ENCODE measurements at places on chromosomes 3 and 15.

GRCh38 chr15:23566071-23566554 lies 639 bp downstream of the MKRN3 start:
- peak; percentile 96 for DNase-seq

GRCh38 chr3:37028329-37028728 lies 35.0 kb downstream of the MLH1 start:
- no peak for DNase-seq

- DNase-seq = no peak
Observed at GRCh38 chr15:77219841-77220240, 148.9 kb upstream of the TSPAN3 start.

GRCh38 chr3:32870373-32871095 lies 52.7 kb downstream of the TRIM71 start:
- no peak for DNase-seq

GRCh38 chr15:74403588-74403919 lies 30.2 kb downstream of the SEMA7A start:
- no peak for DNase-seq

DNA sequence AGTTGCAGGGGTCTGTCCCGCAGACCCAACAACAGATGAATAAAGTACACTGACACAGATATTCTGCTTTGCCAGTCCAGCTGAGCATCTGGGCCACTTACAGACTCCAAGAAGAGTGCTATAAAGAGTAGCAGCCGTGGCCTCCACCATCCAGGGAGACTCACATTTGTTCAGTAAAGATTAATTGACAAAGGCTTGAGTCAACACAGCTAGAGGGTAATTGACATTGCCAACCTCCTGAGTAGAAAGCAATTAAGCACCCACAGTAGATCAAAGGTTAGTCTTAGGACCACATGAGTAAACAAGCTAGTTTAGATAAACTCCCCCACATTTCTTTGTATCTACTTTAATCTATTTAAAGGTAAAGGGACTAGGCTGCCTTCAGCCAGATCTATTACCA lies 16.3 kb upstream of the CRTC3 start:
- no peak for DNase-seq

GRCh38 chr3:16647668-16648067 lies 42.4 kb upstream of the DAZL start:
- no peak for DNase-seq

- DNase-seq = no peak
Observed at GRCh38 chr3:122365073-122365472, 18.0 kb downstream of the MIX23 start.

DNA sequence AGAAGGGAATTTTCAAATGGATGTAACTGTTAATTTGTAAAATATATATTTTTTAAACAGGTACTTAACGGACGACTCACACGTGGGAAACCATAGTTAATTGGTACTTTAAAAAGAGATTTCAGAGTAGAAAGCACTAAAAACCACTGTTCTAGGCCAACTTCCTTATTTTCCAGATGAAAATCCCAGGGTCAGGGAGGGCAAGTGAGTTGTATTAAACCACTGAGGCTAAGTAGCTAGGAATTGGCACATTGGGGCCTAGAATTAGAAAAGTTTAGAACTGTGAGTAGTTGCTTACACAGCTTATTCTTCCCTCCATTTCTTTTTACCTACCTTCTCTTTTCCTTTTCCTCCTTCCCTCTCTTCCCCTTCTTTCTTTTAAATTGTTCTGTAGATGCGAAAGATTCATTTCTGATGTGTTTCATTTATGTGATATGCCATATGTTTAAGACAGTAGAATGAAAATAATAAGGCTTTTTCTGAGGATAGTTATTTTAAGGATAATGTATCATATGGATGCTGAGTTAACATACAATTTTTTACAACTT lies 4.1 kb upstream of the UTS2B start:
- no peak for DNase-seq

GRCh38 chr3:72126441-72127223 lies 341.7 kb upstream of the PROK2 start:
- DNase-seq = no peak

DNA sequence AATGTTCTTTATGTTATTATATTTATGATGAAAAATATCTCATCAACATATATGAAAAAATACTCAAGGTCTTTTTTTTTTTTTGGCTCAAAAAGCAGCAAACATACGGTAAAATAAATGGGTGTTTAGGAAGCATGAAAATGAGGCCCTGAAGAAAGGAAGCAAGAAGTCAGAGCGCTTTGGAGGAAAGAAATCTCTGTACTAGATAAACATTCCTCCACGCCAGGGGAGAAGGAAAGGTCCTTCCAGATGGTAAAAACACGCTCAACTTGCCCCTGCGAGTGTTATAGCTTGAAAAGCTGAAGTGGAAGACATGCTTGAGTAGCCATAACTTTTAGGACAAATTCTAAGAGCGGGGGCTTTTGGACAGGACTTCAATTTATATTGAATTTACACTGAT lies 52.9 kb downstream of the FEM1B start:
- DNase-seq = no peak

DNA sequence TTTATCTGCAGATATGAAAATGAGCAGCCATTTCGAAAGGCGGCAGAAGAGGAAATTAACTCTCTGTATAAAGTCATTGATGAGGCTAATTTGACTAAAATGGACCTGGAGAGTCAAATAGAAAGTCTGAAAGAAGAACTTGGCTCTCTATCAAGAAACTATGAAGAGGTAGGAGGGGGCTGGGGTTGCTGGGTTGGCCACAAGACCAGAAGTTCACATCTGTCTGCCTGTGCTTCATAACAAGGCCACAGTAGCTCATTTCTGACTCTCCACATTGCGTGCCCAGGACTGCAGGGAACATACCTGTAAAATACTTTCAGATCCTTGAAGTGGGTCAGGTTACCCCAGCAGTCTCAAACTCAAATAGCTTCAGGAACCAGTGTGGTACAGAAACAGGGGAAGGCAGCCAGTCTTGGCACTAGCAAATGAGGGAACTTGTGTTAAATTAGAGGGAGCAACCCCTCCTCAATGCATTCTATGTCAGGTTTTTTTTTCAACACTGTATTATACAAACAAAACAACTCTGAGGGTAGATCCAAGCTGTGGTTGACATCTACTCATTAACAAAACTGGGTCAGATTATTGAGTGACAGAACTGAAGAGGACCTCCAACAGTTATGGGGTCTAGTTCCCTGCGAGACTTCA lies 48.7 kb downstream of the BFSP2 start:
- no peak for DNase-seq

DNA sequence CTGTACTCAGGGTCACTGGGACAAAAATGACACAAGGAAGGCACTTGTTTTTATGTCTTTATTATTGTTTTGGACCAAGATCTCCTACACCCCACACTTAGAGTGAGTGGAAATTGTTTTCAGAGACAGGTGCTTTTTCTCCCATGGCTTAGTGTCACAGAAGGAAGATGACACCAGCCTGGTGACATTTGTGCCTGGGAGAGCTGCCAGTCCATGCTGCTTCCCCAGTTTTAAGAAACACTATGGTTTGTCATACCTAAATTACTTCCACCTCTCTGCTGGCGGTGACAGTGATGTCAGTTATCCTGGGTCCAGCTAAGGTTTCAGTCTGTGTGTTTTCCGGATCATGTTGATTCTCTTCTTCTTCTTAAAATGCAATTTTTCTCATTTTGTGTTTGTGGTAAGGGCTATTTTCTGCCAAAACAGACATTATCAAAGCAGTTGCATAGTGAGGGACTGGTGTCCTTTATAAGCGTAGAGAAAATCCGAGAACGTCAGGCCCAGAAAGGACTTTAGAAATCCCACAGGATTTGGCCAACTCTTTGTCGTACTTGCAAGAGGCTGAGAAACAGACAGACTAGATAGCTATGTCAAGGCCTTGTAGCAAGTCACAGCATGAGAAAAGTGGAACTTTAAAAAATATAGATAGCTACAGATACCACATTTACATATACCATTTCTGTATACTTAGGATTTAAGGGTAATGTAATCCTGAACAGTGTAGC lies 149.5 kb downstream of the TP63 start:
- no peak for DNase-seq

DNA sequence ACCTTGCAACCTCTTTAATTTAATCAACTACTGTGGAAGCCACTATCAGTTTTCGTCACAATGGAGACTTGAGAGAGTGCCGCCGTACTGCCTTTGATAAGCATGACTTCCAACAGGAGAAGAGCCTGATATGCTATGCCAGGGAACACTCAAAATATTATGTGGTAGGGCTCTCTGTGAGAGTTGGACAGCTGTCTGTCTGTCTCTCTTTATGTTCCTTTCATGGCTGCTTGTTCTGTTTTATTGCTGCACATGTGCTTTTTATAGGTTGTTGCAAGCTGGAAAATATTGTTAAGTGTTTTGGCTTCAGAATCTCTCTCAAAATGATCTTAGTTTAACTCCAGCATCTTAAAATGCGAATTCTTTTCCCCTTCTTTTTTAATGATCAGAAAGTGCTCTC lies 249.4 kb upstream of the RARB start:
- no peak for DNase-seq

All from DND-41 (cell line).